ENCODE measurements at places on chromosomes 1 and 21.

DNA sequence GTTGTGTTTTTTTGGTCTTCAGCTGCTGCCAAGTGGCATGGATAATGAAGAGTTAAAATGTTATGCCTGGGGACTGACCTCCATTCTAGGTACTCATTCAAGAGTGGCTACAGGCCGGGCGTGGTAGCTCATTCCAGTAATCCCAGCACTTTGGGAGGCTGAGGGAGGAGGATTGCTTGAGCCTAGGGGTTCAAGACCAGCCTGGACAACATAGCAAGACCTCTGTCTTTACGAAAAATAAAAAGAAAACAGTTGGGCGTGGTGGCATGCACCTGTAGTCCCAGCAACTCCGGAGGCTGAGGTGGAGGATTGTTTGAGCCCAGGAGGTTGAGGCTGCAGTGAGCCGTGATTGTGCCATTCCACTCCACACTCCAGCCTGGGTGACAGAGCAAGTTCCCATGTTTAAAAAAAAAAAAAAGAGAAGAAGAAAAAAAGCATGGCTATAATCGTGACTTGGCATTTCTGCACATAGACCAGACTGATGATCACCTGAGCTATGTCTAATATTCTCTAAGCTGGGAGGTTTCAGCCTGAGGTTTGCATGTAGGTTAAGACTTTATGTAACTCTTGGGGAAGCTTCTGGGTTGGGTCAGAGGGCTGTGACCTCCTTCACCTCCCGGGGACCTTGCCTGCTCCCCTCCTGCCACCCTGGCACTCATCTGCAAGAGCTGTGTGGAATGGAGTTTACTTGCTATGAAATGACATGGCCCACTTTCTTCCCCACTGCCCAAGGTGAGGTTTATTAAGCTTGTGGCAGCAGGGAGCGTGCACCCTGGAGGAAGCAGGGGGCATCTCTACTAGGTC lies 51.3 kb downstream of the DHRS3 start:
- no peak for DNase-seq

DNA sequence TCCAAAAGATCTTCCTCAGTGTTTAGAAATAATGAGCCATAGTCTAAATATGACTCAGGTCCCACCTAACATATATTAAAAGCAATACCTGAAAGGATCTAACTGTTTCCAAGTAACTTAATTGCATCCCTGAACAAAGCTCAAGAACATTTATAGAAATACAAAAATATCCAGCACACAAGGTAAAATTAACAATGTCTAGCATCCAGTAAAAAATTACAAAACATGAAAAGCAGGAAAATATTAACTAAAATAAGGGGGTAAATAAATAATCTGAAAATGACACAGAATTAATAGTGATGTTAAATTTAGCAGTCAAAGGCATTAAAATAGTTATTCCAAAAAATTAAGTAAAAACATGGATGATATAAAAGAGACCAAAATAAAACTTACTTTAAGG lies 21.3 kb upstream of the VANGL1 start:
- DNase-seq: no peak

- DNase-seq: no peak
Measured at GRCh38 chr1:42359466-42359865, 21.1 kb upstream of the RIMKLA start.

- DNase-seq: peak; percentile 19
Measured at GRCh38 chr1:89044970-89045721, 19.9 kb downstream of the GBP1 start.

DNA sequence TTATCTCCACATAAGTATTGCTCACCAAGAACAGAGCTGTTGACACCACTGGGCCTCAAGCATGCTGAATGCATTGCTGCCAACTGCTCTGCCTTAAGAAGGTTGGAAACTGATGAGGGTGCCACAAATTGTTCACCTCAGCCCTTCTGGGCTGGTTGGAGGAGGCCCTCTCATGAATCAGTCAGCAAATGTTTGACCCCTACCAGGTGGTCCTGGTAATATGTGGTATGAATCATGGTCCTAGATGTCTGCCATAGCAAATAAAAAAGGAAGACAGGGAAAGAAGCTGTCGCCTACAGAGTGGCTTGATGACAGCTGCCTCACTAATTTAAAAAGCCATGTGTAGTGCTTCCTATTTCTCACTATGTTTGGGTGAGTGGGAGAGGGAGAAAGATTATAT lies 12.2 kb downstream of the SPATA46 start:
- no peak for DNase-seq

GRCh38 chr1:72023063-72023930 lies 259.0 kb downstream of the NEGR1 start:
- no peak for DNase-seq

DNA sequence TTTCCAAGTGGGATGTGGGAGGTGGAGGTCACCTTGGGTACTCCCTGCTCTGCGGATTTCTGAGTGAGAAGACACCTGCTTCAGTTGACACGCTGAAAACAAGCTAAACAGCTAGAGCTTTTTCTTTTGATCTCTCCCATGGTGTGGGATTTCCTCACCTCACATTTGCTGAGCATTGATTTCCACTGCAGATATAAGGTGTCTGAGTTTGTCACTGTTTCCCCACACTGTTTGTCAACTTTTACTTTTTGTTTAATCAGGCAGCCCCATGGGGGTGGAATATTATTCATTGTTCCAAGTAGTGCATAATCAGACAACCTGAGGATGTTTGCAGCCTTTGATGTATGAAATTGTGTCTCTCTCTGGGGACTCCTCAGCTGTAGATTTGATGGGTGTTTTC lies 49.5 kb downstream of the FASLG start:
- no peak for DNase-seq

- DNase-seq: no peak
Measured at GRCh38 chr1:5012249-5012648, 357.8 kb downstream of the AJAP1 start.

DNA sequence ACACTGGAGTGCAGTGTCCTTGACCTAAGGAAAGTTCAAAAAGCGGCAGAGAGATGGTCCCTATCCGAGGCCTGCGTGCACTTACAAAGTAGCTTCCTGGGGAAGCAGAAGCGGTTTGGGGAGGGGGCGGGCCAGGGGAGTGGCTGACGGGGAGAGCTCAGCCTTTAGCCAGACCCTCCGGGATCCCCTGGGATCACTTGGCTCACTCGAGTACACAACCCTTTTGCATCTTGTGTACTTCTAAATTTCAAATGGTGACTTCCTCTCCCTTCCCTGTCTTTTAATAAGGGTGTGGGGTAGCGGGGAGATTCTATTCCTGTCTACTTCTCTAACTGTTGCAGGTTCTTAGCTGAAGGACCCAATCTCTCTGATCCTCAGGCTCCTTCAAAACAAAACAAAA lies 18.1 kb upstream of the SNX27 start:
- no peak for DNase-seq

DNA sequence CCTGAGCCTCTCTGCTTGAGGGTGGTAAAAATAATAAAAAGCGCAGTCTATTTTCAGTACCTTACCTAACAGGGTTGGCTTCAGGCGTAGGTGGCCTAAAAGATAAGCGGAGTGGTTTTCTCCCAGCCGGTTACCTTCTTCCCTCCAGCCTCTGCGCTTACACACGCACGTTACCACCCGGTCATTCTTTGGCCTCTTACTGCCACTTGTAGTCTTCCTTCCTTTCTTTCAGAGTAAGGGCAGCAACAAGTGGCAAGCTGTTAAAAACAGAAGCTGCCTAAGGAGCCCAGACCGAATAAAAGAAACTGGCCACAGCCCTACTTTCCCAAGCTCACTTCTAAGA lies 35.4 kb downstream of the CLCA1 start:
- DNase-seq: no peak

DNA sequence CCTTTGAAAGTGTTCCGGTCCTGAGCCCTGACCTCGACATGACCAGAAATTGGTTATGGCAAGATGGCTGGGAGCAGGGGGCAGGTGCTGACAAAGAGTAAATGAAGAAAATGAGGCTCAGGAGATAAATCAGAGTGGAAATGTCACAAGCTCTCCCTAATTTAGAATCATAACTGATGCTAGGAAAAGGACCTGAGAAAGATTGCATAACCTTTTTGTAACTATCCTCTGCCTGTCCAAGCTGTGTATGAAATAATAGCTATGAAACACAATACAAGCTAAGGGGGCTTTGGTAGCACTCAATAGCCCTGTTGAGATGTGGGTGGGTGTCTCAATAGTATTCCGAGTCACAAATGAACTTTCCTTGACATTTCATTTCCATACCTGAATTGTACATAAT lies 12.9 kb upstream of the NOS1AP start:
- DNase-seq: no peak

Measured in kidney tubule cell (primary cell).